ENCODE measurements at places on chromosomes 5 and 9.

DNA sequence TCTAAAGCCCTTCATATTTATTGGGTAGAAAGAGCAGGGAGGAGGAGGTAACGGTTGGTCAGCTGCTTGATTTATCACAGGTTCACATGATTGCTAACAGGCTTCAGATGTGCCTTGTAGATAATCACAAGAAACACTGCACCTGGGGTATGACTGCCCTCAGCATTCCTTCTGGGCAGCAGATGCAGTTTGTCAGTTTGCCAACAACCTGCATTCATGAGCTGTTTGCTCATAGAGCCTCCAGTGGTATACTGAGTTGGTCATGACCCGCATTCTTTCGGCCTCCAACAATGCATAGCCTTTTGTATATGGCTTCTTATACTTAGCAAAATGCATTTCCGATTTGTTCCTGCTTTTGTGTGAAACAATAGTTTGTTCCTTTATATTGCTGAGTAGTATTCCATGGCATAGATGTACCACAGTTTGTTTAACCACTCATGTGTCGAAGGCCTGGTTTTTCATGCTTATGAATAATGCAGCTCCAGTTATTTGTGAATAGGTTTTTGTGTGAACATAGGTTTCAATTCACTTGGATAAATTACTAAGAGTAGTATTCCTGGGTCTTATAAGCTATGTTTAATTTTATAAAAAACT, 83.6 kb downstream of the ARHGEF28 start:
- no peak for DNase-seq

GRCh38 chr5:142307146-142307890, 17.5 kb downstream of the SPRY4 start:
- DNase-seq, result no peak

DNA sequence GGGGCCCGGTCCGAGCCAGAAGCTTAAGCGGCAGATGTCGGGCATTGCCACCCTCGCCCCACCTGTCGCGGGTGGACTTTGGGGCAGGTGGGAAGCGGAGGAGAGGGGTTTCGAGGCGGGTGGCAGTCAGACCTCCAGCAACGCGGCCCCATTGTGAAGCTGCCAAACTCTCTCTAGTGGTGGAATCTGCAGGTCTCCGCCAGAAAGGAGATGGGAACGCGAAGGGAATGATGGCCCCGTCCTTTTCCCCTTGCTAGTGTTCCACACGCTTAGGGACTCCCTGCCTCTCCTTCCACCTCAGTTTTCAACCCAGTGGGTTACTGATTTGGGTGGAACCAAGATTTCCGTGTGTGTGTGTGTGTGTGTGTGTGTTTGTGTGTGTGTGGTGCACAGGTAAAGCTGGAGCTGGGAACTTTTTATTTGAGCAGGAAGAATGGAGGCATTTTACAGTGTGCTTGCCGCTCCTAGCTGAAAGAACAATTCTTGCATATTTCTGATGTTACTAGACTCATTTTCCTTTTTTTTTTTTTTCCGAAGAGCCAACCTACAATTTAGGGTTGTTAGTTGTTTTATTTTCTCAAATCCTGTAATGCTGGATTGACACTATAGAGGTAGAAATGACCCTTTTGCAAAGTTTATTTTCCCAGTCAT, 1.3 kb downstream of the MACIR start:
- no peak for DNase-seq

DNA sequence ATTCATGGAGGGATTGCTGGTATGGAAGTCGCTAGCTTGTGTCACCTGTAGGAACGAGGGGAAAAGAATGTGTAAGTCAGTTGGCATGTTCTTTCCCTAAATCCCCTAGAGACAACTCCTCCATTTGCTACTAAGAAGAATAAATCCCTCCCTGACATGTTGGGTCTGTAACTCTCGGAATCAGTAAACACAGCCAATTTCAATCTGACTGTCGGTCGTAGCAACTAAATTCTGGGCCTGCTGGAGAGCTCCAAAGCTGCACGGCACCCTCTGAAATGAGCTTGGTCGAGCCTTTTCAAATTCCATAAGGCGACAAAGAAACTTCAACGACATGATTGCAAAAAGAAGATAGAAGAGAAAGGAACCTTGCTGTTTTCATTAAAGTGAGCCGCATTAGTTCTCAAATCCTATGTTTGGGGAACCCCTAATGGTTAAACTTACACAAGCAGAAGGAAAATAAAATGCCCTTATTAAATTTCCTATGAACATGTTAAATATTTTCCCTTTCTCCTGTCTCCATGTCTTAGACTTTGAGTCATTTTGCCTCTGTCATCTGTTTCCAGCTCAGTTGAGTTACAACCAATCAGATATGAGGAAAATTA, 735.8 kb upstream of the WWC1 start:
- DNase-seq, result no peak

GRCh38 chr9:5838884-5839571, 6.1 kb upstream of the ERMP1 start:
- no peak for DNase-seq
